ENCODE measurements at places on chromosomes 7 and 10. TPM values are rescaled to one million over a fixed set of nuclear protein-coding genes. Genes with fewer than 3 reads are reported as not detected.

Gene SSC4D
- total RNA-seq, result 0.24 TPM

Gene HABP2
- total RNA-seq, result not detected

Gene ZPBP
- total RNA-seq, result not detected

Gene JCAD
- 0.08 TPM for total RNA-seq

Gene NPFFR1
- total RNA-seq, result not detected

Gene TMEM72
- total RNA-seq, result not detected

Gene CALHM3
- total RNA-seq, result not detected

Gene DNAH11
- 0.05 TPM for total RNA-seq

Gene AQP1
- total RNA-seq, result not detected

Gene COL13A1
- total RNA-seq, result not detected

Gene BCL7B
- total RNA-seq, result 83.7 TPM

All from natural killer cell treated with Interleukin-12 subunit alpha and Interleukin-12 subunit beta and Interleukin-15 and Interleukin-18, amount 100 ng/mL, for 72 hours (primary cell).